Iris pigment epithelial cell (primary cell): ENCODE measurements at places on chromosomes 3 and 15.

GRCh38 chr15:95972041-95972553, 358.4 kb upstream of the NR2F2 start:
- DNase-seq = peak; percentile 66

DNA sequence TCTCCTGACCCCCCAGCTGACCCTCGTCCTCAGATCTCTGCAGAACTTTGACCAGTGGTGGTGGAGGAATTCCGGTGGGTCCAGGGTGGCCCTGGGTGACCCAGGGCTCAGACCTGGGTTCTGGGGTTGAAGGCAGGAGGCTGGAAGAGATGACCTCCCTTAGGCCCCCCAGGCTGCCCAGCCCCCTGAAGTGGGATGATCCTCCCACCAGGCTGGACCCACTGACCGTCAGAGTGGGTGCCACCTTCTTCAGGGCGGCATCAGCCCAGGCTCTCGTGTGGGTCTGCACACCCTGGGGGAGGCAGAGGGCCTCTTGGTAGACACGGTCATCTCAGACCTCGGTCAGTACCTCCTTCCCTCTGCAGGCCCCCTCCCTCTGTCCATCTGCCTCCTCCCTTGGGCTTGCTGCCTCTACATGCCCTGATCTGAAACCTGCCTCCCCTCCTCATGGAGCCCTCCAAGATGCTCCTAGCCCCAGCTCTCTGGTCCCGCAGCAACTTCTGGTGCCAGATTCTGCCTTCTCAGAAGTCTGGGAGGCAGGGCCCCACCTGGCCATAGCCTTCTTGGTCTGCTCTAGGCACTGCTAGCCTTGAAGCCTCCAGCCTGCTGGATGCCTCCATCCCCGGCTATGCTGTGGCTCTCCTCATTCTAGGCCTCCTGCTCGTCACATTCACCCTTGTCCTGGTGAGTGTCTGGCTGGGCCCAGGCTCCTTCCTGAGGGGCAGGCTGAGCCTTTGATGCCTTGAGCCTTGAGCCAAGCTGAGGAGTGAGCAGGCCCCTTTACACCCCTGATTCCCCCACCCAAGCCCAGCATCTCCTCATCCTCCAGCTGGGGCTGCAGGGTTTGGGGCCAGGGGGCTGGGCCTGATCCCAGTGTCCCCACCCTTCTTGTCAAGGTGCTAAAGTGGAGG, 49.1 kb upstream of the CSPG4 start:
- no peak for DNase-seq

GRCh38 chr15:79170256-79170664, 79.7 kb upstream of the RASGRF1 start:
- DNase-seq = peak; percentile 50

DNA sequence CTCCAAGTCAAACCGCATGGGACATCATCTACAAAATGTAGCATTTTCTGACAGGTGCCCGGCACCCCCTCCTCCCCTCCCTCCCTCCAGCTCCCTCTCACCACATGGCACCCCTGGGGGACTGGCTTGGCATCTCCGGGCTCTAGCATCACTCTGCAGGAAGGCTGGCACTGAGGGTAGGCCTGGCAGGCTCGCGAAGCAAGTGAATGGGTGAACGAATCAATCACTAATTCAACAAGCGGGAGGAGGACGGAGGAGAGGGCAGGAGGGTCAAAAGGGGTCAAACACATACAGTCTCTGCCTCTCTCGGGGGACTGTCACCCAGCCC, 155.7 kb downstream of the NUP210 start:
- DNase-seq = no peak

DNA sequence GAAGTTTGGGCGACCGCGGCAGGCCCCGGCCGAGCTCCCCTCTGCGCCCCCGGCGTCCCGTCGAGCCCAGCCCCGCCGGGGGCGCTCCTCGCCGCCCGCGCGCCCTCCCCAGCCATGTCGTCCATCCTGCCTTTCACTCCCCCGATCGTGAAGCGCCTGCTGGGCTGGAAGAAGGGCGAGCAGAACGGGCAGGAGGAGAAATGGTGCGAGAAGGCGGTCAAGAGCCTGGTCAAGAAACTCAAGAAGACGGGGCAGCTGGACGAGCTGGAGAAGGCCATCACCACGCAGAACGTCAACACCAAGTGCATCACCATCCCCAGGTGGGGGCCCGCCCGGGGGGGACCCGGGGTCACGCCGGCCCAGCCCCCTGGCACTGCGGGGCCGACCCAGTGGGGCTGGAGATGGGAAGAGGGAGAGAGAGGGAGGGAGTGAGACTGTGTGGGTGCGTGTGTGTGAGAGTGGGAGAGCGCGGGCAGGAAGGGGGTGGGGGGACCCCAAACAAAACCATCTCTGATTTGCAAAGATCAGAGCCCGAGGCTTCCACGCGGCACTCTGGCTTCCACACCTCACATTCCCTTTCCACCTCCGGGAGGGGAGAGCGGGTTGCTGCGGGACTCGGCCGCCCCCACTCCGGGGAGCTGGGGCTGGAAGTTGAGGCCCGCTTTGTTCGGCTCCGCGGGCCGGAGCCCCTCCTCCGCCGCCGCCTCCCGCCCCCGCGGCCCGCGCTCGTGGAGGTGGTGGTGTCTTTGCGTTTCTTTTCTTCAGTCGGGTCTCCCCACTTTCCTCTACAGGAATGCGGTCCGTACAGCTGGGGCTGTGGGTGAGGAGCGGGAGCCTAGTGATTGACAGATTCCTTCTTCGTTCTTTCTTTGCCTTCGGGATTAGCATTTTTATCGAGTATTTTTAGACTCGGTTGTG, 898 bp downstream of the SMAD3 start:
- peak; percentile 42 for DNase-seq
